ENCODE measurements at places on chromosomes 6 and 20.

GRCh38 chr20:53609491-53610445 is 16.1 kb upstream of the ZNF217 start:
- DNase-seq: no peak

DNA sequence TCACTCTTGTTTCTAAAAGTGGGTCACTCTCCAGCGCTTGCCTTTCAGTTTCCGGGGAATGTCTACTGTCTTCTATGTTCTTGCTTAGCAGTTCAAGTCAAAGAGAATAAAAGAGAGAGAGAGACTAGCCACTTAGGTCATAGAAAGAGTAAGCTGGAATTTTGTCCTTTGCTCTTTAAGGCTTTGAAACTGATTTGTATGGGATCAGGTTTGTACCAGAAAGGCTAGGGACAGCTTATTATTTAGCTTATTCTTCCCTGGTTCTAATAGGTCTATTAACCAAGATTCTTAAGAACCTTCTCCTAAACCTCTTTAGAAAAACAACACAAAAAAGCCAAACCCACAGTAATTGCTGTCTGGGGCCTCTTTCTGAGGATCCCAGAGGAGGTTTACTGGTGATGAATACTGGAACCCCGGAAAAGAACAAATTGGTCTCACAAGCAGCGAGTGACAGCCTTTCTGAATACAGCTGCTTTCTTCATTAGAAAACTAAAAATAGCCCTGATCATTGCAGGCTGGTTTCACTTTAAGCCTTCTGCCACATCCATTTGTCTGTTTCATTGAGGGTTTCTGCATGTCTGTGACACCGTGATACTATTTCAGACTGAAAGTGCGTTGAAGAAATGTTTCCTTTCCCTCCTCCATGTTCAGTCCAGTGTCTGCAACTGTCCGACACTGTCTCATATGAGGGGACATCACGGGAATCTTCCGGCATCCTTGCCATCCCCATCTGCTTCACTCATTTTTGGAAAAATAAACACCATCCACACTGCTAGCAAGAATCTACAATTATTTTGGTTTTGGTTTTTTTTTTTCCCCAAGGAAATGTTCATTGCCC is 75.1 kb upstream of the ATXN1 start:
- DNase-seq: no peak

GRCh38 chr20:58313396-58313795 is 3.9 kb downstream of the RAB22A start:
- no peak for DNase-seq

GRCh38 chr20:11522366-11522741 is 395.3 kb upstream of the BTBD3 start:
- no peak for DNase-seq

GRCh38 chr6:21961226-21961625 is 335.6 kb downstream of the PRL start:
- no peak for DNase-seq

DNA sequence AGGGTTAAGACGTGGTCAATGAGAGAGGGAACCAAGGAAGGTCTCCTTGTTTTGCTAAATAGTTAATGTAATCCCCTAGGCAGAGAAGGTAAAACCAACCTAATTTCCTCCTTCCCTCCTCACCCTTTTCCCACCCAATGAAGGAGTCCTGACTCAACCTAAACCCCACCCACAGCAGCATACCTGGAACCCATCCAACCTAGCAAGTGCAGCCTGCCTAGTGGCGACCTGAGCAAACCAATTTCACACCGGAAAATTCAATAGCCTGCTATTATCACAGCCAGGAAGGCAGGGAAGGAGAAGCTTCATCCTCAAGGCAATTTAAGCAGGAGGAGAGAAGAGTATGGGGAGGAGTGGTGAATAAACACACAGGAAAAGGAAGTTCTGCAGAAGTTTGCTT is 46.9 kb downstream of the OSTM1 start:
- no peak for DNase-seq

DNA sequence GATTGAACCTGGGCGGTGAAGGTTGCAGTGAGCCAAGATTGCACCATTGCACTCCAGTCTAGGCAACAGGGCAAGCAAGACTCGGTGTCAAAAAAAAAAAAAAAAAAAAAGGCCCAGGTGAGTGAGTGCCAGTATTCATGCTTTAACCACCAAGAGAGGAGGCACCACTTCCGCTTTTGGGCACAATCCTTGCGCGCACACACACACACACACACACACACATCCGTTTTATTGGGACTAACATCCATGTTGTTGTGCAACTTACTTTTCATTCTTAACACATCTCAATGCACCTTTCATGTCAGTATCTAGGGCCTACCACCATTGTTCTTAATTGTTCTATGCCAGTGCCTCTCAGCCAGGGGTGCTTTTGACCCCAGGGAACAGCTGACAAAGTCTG is 263.0 kb downstream of the CDC5L start:
- DNase-seq: no peak

DNA sequence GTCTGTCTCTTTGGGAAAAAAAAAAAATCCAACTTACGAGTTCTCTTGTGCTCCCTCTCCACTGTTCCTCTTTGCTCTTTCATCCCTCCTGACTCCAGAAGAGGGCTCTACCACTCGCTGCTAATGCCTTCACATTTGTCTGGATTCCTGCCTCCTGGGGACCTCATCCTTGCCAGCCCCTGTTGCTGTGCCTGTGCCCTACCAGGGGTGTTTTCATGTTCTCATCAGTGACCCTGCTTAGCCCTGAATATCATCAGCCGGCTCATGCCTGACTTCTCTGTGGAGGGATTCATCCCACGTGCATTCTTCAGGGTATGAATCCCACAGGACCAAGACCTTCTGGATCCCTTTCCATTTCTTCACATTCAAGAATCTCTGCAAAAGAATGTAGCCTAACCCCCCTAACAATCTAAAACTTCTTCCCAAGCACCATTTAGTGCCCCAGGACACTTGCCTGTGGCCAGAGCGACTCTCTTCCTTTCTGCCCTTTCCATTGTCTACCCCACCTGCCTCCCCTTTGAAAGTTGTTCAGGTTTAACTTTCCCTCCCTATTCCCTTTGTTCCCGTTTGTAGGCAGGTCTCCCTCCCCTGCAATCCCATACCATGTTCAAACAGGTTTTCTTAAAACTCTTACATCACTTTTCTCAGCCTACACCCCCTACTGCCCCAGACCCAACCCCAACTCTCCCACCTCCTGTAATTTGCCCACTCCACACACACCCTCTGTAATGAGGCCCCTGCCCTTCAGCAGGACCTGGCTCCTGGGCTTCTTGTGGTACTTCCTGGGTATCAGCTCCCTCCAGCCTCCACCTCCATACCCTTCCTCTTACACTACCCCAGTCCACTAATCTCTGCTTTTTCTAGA is 50.2 kb downstream of the RREB1 start:
- DNase-seq: no peak

- no peak for DNase-seq
These were observed 19.8 kb downstream of the NEDD9 start for GRCh38 chr6:11212664-11213063.

DNA sequence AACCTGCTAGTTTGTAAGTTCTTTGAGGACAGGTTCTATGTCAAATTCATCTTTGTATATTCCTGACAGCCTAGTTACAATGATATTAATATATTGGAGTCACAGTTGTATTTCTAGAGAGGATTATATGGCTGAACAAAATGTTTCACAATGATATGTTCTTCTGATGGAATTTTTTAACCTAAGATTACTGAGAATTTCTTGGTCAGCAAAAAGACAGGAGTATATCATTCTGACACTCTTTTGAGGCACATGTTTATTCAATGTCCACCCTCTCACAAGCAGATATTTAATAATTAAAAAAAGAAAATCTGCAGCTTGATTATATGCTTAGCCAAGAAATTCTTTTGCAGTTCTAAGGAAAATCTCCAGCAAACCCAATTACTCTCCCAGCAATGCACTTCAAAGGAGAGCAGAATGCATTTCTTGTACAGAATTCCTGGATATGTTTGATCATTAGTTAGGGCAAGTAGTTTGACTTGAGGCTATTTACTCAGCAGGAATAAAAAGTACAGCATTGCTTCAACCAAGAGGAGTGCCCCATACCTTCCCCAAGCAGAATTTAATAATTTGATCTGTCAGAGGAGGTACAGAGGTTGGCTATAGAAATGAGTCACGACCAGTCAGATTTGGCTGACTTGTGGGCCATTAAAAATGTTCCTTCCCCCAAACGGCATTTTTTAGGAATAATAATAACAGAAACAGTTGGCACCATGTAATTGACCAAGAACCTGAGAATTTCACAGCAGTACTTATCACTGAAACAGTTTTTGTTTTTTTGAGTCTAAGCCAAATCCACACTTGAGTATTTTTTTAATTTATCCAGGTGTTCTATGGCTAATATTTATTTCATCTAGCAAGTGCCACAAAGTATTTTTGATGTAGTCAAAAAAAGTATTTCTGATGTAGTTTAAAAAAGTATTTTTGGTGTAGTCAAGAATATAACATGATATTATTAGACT is 508.1 kb upstream of the FLRT3 start:
- no peak for DNase-seq

DNA sequence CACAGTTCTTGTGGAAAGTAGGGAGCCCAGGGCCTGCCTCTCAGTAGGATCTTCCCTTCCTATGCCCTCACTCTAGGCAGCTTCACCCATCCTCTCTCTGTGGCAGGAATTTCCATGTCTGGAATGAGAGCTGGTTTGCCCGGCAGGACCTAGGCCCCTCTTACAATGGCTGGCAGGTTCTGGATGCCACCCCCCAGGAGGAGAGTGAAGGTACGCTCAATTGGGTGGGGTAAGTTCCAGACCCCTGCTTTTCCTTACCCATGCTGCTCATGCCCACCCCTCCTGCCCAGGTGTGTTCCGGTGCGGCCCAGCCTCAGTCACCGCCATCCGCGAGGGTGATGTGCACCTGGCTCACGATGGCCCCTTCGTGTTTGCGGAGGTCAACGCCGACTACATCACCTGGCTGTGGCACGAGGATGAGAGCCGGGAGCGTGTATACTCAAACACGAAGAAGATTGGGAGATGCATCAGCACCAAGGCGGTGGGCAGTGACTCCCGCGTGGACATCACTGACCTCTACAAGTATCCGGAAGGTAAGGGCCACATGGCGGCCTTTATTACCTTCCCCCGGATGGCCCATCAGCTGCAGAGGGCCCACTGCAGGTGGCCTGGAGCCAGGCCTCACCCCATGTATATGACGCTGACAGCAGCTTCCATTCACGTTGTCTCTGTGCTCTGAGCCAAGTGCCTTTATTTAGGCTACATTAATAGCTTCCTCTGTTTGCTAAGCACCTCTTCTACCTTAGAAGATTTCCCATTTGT is 22.8 kb downstream of the TGM6 start:
- no peak for DNase-seq

GRCh38 chr6:31729979-31730630 is 1.0 kb upstream of the DDAH2 start:
- DNase-seq: no peak

- DNase-seq: no peak
These were observed 73.7 kb downstream of the FARS2 start for GRCh38 chr6:5335020-5335419.

DNA sequence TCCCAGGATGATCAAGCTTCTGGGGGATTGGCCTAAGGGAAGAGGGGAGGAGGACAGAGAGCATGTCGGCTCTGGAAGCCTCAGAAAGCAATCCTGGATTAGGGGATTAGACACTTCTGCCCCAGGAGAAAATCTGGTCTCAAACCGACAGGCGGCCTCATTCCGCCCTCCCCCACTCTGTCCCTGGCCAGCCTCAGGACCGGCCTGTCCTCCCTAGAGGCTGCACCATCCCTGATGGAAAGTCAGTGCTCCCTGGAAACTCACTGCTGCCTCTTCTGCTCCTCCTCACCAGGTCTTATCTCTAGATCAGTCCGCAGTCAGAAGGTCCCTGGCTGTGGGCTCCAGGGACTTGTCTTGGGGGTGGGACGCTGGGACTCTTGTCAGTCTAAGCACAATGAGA is 905 bp upstream of the SLC12A5 start:
- DNase-seq: no peak

GRCh38 chr6:148345176-148345575 is 2.5 kb downstream of the SASH1 start:
- no peak for DNase-seq

DNA sequence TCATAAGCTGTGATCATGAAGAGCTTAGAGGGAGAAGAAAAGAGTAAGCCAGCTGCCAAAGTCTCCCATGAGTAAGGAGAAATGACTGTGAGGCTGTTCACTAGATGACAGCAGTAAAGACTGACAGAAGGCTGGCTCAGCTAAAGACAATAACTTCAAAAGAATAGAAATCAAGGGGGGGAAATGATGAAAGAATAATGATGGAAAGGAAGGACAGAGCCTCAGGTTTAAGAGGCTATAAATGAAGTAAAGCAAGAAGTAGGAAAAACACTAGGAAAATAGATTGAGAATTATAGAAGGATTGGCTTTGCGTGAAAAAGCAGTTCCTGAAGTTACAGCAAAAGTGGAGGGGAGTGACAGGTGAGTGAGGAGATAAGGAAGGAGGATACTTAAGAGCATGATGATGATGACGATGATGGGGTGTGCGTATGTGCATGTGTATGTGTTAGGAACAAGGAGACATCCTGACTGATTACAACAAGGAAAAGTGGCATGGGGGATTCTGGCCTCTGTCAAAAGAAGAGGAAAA is 48.2 kb downstream of the HBS1L start:
- no peak for DNase-seq

GRCh38 chr6:56158571-56158970 is 88.8 kb downstream of the COL21A1 start:
- DNase-seq: no peak

DNA sequence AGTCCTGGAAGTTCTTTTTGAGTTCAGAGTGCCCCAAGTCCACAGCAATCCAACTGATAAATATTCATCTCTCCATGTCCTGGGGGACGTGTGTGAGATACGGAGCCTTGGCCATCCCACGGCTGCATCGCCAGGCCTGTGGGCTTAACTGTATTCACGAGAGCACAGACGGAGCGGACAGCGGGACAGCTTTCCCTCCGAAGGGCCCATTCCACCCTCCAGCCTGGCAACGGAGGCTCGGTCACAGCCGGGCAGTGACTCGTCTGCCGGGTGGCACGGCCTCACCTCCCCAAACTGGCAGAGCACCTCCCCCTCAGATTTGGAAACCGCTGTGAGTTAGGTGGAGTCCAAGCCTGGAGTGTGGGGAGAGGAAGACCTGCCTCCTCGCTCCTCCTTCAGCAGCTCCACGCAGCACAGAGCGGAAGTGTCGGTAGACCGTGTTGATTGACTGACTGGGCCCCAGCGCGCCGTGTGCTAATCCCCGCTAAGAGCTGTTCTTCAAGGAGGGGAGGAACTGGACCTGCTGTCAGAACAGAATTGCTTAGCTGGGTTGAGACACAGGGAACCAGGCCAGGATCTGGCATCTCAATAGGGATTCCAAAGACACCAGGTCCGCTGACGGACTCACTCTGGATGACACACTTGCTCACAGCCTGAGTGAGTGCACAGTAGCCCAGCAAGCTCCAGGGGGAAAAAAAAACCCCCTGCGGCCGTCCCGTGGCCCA is 10.9 kb downstream of the FOXF2 start:
- no peak for DNase-seq

DNA sequence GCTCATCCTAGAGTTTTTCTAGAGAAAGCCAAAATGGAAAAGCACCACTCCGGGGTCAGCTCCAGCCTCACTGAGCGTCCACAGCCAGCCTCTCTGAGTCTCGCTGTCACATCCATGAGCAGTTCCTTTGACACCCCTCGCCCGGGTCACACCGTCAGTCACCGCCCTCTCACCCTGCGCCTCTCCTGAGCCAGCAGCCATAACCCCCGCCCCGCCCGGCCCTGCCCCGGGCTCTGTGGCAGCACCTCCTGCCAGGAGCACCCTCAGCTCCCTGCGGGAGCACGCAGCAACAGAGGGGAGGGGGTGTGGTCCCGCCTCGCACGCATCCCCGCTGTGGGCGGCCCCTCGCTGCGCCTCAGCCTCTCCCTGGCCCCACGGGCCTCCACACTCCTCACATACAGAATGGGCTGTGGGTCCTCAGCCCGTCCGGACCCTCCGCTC is 267.7 kb downstream of the TAF4 start:
- no peak for DNase-seq

- DNase-seq: no peak
These were observed 89.0 kb upstream of the SUPT3H start for GRCh38 chr6:45466686-45467085.
